Thoracic aorta (tissue), 2 donors: ENCODE measurements at places on chromosomes 7 and 10.

GRCh38 chr10:68081916-68082315 lies 6.8 kb upstream of the HERC4 start:
- no peak for DNase-seq

DNA sequence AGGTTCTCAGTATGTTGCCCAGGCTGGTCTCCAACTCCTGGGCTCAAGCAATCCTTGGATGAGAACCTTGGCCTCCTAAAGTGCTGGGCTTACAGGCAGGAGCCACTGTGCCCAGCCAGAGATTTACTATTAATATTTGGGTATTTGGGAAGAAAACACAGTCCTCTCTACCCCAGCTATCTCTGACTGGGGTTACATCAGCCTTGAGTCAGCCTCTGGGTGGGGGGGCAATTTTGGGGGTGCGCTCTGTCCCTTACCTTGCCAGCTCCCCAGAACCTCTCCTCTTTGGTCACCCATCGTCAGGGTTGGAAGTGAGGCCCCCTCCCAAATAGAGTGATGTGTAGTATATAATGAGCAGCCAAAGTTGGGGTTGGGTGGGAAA lies 1.8 kb downstream of the MLXIPL start:
- DNase-seq, result no peak

GRCh38 chr7:155951554-155952158 lies 139.4 kb upstream of the SHH start:
- DNase-seq, result no peak

DNA sequence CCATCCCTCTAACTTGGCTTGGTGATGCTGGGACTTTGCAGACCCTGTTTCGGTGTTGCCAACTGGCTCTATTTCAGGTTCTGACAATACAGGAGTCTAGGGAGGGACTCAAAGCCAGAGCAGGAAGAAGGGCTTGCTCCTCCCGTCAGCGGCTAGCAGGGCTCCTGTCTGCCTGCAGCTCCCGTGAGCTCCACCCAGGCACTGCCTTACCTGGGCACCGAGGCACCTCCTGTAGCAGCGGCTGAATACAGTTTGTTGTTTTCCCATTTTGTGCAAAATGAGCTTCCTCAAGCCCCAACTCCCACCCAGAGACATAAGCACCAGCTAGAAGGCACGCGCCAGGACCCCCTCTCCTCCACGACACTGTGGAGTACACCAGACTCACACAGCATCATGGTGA lies 69.3 kb upstream of the RHEB start:
- no peak for DNase-seq

DNA sequence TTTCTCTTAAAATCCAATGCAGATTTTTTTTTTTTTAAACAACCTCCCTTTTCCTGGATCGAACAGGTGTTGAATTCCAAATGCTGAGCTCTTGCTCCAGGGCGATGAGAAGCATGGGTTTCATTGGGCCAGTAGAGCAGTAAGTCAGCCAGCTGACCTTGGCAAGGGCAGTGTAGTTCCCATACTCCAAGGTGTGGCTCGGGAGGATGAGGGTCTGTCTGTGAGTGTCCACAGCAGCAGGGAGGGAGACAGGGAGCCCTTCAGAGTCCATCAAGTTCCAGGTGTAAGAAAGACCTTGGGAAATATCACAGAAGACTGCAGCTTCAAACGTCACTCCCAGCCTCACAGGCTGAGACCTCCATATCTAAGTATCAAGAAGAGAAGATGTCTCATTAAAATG lies 50.4 kb downstream of the PKD1L1 start:
- DNase-seq, result no peak

- no peak for DNase-seq
Measured at GRCh38 chr7:36650320-36650719, 74.0 kb downstream of the AOAH start.

- no peak for DNase-seq
Measured at GRCh38 chr10:131949041-131949862, 32.5 kb downstream of the BNIP3 start.

GRCh38 chr10:13684252-13684791 lies 97.6 kb downstream of the PRPF18 start:
- no peak for DNase-seq

DNA sequence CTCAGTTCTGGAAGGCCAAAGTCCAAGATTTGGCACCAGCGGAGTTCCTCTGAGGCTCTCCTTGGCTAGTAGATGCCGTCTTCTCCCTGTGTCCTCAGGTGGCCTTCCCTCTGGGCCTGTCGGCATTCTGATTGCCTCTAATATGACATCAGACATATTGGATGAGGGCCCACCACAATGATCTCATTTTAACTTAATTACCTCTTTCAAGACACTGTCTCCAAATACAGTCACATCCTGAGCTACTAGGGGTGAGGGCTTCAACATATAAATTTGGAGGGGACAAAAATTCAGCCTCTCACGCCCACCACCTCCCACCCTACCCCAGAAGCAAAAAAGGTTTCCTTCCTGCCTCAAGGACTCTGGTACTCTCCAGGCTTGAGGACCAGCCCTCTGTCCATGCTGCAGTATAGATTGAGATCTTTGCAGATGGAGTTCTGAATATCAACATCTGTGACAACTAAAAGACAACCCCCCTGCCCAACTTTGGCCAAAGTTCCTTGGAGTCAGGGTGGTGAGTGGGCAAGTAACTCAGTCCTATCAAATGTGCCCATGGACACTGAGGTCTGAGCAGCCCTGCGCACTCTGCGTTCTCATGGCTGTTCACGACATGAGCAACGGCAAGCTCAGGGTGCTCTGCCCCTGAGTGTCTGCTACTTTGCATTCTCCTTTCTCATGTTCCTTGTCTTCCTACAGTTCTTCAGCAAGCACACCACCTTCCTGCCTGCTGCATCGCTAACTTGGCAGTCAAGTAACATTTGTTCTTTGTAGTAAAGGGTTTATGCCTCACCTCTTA lies 11.5 kb downstream of the TMEM176B start:
- DNase-seq, result no peak

GRCh38 chr10:97999066-97999922 lies 31.1 kb downstream of the CRTAC1 start:
- DNase-seq, result no peak

DNA sequence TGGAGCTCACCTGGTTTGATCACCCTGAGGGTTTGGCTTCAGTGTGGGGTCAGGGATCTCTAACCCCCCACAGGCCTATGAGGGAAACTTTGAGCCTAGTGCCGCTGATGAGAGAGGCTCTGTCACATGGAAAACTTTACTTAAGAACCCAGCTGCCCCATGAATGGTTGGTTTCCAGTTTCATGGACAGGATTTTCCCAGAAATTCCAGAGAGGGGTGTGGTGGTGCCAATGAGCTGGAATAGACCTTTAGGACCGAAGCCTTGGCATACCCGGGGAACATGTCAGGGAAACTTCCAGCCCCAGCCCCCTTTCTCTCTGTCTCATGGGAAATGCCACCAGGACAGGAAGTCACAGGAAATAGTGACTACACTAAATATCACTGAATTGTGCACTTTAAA lies 36.9 kb downstream of the AKR1B1 start:
- no peak for DNase-seq

DNA sequence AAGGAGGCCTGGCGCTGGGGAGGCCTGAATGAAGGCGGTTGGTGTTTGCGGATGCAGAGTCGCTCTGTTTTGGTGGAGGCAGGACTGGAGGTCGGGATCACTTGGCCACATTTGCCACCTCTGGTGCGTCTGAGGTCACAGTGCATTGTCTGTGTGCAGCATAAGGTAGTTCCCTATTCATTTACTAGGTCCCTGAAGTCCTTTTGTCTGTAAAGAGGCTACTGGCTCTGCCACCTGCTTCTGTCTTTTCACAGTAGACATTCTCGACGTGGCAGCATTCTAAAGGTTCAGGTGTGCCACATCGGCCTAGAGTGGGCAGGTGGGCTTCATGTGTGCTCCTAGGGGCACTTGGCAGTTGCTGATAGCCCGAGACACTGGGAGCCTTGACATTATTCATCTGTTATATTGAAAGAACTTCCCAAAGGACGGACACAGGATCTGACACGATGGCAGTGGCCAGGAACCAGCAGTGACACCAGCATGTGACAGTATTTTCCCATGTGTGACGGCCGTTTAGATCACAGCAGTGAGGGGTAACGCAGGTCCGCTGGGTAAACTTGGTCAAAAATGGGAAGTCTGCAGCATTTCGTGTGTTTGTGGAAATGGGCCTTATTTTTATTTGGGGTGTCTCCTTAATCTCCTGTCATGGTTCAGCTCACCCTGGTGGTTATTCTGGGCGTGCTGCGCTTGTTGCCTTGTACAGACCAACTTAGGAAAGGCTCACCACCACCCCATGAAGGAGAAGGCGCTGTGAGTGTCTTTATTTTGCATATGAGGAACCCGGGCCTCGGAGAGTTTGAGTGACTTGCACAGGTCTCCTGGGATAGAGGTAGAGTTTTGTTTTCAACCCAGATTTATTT lies 5.9 kb downstream of the MGMT start:
- no peak for DNase-seq

DNA sequence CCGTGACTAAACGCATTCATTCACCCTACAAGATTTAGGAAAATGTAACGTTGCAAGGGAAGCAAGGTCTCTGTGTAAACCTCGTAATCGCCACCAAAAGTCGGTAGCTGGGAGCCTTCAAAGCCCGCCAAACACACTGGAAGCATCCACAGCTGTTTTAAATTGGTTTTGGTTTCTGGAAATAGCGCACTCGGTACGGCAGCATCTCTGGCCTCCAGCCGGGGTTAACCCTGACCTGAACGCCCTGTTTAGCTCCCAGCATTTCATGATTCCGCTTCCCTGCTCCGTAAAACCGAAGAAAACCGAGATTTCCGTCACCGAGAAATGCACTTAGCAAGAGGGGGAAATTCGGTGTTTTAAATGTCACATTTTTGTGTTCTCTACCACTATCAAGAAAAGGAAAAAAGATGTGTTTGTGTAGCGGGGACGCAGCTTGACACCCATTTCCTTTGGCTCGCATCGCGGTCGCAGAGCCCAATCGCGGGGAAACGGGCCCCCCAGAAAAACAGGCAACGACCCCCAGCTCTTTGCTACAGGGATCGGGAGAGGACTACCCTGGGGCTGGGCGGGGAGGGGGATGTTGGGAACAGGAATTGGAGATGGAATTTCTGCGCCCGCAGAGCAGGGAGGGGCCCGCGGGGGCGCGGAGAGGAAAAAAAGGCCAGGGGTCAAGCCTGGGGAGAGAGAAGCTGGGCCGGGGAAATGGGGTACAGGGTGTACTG lies 646 bp downstream of the SGCE start:
- no peak for DNase-seq

GRCh38 chr7:8283968-8284367 lies 22.0 kb upstream of the ICA1 start:
- no peak for DNase-seq

- no peak for DNase-seq
Measured at GRCh38 chr7:50160206-50160605, 67.2 kb upstream of the ZPBP start.

GRCh38 chr7:66790725-66791124 lies 50.2 kb downstream of the RABGEF1 start:
- no peak for DNase-seq

GRCh38 chr10:125926247-125926646 lies 29.9 kb downstream of the FANK1 start:
- DNase-seq, result no peak

- no peak for DNase-seq
Measured at GRCh38 chr10:70174058-70174741, 3.9 kb upstream of the SAR1A start.

DNA sequence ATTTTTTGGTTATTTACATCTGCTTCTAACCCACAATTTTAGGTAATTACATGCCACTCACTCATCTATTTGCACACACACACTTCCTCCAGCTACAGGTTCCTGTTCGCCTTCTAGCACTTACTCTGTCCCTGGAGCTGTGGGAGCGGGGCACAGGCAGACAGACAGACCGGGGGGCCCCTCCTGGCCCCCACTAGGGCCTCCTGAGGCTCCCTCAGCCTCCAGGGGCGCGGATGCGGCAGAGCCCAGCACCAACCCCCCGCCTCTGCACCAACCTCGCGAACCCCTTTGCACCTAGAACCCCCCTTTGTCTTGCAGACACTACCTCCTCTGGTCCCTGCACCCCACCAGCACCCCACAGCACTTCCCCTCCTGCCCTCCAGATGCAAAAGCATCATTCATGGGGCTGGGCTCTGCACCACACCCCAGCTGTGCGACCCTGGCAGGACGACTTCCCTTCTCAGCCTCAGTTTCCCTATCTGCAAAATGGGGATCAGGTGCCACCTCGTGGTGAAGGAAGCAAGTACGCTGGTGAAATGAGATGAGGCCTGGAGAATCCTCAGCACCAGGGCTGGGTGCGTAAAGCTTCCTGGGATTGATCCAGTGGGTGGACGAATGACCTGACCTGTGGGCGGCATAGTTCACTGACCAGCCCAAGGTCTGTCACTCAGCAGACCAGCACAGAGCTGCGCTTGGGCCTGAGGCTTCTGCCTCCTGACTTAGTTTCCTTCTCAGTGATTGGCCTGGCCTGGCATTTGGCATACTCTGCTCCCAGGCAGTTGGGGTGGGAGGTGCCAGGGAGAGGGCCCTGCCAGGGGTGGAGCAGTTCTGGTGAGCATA lies 37.9 kb downstream of the ELFN1 start:
- no peak for DNase-seq

- DNase-seq, result no peak
Measured at GRCh38 chr7:40234046-40234445, 99.2 kb downstream of the SUGCT start.

DNA sequence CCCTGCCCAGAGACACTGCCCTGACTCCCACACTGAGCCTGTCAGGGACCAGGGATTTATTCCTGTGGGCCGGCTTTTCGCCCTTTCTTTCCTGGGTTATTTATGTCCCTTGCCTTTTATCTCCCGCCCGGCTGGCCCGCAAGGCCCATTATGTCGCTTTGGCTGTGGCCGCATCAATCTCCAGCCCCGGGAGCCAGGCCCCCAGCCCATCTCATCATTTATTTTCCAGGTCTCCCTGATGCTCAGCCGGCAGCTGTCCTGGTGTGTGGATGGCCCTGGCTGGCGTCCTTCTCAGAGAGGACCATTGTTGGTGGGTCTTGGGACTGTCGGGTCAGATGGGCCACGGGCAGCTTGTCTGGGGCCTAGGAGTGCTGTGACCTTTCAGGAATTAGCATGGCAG lies 82.3 kb downstream of the FAM241B start:
- DNase-seq, result no peak

DNA sequence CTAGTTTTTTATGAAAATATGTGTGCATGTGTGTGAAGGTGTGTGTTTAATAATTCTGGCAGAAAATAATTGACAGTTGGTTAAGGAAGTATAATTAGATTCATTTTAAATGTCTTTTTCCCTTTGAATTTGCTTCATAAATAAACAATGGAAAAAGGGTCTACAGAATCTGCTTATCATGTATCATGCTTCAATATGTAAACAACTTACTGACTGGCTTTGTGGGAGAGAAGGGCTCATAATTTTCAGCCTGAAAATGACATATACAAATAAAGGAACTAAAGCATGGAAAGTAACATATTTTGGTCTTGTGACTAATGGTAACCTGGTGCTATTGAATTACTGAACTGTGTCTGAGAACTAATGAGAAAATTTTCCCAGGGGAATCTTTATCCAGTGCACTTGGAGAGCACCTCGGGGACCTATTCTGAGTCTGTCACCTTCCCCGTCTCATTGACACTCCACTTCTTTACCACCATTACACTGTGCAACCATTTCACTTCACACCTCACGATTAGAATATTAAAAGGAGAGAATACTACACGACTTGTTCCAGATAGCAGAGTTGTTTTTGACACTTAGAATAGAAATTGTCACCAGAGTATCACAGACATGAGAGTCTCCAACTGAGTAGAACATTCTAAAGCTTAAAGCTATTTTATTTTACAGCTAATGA lies 298.6 kb downstream of the TFEC start:
- no peak for DNase-seq

GRCh38 chr10:99730026-99730425 lies 1.9 kb downstream of the COX15 start:
- no peak for DNase-seq

- no peak for DNase-seq
Measured at GRCh38 chr10:23158370-23158769, 33.7 kb upstream of the PTF1A start.

GRCh38 chr10:92873029-92873428 lies 24.7 kb downstream of the EXOC6 start:
- no peak for DNase-seq
